ENCODE measurements at places on chromosomes 1 and 21.

- DNase-seq: no peak
Measured at GRCh38 chr1:1835546-1835945, 55.3 kb downstream of the GNB1 start.

DNA sequence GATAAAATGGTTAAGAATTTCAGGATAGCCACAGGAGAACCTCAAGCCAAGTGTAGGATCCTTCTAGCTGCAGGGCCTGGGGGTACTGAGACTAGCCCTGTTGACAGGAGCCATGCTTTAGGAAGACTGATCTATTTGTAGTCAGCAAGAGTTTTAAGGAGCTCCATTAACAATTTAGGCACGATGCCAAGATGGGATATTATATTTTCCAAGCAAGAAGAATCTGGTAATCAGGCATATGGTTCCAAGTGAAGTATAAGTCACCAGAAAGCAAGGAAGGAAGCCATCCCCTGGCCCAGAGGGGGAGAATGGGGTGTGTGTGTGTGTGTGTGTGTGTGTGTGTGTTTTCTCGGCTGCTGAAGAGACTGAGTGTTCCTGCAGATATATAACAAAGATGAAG is 7.0 kb downstream of the IFNAR2 start:
- DNase-seq: no peak

DNA sequence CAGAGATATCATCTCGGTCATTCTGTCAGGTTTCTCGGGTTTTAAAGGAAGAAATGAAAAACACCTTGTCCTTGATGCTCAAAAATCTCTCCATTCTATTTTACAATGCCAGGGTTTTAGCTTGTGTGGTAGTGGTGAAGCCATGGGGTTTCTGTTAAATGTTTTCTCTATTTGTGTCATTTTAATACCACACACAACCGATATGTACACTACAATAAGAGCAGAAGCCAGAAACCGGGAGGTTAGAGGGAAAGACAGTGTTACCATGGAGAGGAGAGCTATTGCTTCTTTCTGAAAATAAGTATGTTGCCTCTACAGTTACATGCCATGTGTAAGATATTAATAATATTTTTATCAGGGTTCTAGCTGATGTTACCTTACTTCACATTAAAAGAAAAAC is 2.8 kb downstream of the SLC35D1 start:
- no peak for DNase-seq

DNA sequence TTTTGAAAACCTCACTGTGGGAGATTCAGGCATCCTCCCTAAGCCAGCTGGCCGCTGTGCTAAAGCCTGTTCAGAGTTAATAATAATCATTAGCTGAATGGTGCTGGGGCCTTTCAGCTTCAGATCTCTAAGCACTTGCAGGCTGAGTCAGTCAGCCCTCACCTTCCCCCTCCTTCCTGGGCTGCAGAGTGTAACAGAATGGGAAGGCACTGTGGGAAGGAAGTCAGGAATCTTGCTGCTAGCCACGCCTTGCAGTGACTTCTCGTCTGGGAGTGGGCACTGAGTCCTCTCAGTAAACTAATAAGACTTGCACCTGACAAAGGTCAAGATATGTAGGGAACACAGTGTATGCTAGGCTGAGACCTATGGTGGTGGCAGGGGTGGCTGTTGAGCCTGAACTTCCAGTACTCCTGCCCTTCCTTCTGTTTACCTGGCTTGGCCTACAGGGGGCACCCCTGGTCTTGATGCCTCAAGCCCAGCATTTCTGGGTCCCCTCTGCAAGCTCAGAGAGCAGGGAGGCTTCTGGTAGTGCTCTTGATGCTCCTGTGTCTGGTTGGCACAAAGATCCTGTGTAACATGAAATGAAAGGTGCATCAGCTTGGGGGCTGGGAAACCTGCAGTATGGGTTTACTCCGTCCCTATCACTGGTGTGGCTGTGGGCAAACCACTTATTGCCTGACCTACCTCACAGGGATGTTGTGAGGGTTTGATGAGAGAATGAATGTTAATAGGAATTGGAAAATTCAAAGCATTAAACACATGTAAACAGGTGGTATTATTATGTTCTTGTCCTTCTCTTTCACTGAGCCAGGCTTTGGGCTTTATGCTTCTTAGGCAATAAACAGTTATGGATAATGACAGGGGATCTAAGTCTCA is 6.0 kb downstream of the CYB561D1 start:
- DNase-seq: no peak

- DNase-seq: no peak
Measured at GRCh38 chr1:167643441-167643840, 13.4 kb downstream of the RCSD1 start.

- DNase-seq: peak; percentile 68
Measured at GRCh38 chr21:33491373-33492102, at the start of gene DNAJC28. Gene DNAJC28 (minus strand): TSS chr21:33491716. CDS start chr21:33489393, 2,323 bp downstream.

DNA sequence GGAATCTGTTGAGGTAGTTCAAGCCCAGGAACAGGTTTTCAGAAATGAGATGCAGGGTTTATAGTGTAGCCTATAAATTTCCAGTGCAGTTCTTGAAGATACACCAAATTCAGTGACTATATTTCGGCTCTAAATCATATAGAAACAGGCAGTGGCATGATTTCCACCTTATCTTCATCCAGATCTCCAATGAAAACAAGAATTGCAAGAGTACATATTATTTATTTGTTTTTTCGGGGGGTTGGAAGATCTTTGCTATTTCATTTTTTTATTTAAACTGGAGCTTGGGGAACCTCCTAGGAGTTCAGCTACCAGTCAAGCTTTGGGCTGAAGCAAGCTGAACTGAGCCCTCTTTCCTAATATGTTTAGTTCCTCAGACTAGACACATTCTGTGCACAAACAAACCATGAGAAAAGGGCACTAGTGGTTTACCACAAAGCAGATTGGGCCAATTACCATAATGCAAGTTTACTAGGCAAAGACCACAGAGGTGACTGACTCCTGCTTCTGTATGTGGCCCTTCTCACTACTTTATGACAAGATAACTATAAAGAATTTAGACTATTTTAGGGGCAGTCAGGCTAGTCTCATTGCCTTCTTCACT is 68.5 kb downstream of the RGS2 start:
- no peak for DNase-seq

- DNase-seq: no peak
Measured at GRCh38 chr1:229140119-229140396, 130.9 kb upstream of the RAB4A start.

- no peak for DNase-seq
Measured at GRCh38 chr1:13801232-13801631, 101.2 kb downstream of the PRDM2 start.

DNA sequence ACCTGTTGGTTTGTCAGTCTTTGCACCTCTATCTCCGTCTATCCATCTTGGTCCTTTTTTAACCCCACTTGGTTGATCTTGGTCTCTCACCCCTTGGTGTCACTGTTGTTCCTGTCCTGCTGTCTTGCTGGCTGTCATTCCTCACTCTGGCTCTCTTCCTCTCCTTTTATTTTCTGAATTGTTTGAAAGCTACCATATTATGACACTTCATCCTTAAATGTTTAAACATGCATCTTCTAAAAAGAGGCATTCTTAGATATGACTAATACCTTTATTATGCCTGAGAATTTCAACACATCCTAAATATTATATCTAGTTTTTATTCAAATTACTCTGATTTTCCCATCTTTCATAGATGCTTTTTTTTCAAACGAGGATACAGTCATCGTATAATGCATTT is 37.0 kb downstream of the BACH1 start:
- no peak for DNase-seq

- DNase-seq: no peak
Measured at GRCh38 chr1:51829058-51829457, 49.5 kb downstream of the NRDC start.

- DNase-seq: no peak
Measured at GRCh38 chr1:12315146-12315545, 85.3 kb downstream of the VPS13D start.

DNA sequence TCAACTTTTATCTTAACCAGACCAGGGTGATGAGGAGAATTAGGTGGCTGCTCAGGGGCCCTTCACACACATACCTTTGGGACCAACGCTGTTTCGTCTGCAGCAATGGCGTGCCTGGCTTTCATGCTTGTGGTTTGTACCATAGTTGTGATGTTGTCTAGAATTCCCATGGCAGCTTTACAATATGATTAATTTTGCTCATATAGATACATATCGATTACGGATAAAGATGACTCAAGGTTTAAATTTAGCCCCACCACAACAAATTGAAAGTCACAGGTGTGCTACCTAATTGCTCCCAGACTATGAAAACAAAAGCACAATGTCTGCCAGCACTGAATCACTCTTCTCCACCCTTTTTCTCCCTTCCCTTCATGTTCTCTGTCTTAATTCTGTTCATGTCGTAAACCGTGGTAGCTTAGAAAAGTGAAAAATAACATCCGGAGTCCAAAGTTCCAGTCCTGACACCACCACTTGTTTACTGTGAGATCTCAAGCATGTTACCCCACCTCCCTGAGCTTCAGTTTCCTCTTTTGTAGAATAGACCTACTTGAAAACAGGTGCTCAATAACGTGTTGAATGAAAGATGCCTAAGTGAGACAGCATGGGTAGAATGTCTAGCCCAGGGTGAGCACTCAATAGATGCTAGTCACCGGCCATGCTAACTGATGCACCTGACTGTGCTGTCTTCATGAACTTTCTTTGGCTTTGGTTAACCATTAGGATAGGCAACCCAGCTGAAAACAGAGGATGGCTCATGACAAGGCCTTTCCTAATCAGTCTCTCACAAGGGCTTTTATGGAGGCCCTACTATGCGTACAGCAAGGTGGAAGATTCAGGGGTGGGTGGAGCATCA is 22.1 kb upstream of the JUN start:
- no peak for DNase-seq

DNA sequence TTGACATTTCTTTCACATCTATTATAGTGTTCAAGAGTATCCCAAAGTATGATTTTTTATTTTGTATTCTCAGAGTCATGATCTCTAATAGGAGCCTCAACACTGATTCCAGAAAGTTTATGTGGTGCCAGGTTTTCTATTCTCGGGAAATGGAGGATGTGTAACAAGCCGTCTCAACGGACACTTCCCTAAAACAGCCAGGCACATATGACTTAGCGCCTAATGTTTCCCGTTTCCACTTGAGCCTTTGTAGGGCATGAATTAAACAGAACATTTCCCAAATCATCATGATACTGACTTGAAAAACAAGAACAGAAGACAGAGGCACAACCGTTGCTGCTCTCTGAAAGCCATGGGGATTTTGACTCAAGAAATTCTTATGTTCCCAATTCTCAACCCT is 8.0 kb downstream of the CYYR1 start:
- DNase-seq: no peak

Measured in glomerular endothelial cell (primary cell).